ENCODE measurements at places on chromosomes 7 and 10.

DNA sequence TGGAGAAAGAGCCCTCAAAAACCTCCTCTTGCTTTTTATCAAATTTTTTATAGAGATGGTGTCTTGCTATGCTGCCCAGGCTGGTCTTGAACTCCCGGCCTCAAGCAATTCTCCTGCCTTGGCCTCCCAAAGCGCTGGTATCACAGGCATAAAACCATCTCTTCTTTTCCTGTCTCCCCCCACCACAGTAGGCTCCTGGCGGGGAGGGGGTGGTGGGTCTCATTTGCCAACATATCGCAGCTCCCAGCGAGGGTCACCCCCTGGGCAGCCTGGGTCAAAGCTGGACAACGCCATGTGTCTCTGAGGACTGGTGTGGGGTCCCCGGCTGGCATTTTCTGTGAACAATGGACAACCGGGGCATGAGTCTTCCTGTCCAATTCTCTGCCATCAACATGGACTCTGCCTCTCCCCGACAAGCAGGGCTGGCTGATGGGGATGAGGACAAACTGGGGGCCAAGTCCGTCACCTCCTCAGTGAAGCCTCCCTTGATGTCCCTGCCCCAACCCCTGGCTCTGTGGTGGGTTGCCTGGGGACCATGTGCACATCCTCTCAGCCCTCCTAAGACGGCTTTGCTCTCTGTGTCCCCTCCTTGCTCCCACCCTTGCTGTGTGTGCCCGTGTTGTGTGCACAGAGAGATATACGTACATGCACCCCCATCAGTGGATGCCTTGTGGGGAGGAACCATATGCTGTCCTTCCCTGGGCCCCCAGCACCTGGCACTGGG lies 86.4 kb upstream of the GNA12 start:
- no peak for DNase-seq

GRCh38 chr7:91127959-91128358 lies 136.3 kb upstream of the FZD1 start:
- DNase-seq: no peak

- no peak for DNase-seq
These were observed 139.5 kb upstream of the STK17A start for GRCh38 chr7:43443381-43443780.

GRCh38 chr7:82289152-82289535 lies 154.4 kb downstream of the CACNA2D1 start:
- no peak for DNase-seq

DNA sequence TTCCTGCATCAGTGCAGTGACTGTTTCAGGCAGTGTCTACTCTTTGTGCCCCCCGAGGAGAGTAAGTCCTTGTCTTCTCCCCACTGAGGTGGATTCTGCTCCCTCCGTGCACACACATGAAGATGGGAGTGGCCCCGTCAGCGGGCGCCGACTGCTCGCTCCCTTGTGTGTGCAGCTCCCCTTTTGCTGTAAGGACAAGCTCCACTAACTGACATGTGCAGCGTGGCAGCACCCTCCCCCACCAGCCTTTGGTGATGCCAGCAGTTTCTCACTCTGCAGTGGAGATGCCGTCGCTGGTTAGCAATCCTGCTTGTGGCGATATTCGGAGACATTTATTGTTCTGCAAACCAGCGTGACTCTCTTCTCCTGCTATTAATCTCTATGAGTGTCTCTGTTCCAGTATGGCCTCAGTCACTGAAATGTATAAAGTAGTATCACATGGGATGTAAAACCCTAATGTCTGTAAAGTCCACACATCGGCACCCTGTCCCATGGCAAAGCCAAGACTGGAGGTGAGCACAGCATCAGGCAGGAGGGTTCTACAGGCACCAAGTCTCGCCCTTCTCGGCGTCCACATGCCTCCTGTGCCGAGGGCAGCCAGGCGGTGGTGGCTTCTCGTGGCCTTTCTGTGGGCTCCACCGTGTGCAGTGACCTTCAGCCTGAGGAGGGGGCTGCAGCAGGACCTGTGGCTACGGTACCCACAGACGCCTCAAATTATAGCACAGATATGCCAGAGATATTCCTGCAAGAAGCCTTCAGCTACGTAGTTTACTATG lies 202.7 kb downstream of the EBF3 start:
- DNase-seq: no peak

GRCh38 chr10:69861251-69862240 lies 59.8 kb downstream of the COL13A1 start:
- no peak for DNase-seq

DNA sequence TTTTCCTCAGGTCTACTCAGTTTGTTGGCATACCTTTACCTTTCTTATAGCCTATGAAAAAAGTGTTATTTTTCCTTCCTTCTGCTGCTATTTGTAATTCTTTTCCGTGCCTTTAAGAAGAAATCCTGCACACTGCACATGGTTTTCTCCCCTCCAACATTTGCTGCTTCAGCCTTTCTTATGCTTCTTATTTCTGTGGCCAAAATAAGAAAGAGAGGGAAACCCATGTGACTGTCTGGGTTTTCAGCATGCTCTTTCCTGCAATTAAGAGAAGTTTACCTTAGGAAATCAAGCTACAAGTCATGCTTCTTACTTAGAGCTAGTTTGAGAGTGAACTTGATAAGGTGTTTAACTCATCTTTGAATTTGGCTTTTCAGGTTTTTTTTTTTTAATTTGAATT lies 11.0 kb downstream of the TBC1D12 start:
- no peak for DNase-seq

DNA sequence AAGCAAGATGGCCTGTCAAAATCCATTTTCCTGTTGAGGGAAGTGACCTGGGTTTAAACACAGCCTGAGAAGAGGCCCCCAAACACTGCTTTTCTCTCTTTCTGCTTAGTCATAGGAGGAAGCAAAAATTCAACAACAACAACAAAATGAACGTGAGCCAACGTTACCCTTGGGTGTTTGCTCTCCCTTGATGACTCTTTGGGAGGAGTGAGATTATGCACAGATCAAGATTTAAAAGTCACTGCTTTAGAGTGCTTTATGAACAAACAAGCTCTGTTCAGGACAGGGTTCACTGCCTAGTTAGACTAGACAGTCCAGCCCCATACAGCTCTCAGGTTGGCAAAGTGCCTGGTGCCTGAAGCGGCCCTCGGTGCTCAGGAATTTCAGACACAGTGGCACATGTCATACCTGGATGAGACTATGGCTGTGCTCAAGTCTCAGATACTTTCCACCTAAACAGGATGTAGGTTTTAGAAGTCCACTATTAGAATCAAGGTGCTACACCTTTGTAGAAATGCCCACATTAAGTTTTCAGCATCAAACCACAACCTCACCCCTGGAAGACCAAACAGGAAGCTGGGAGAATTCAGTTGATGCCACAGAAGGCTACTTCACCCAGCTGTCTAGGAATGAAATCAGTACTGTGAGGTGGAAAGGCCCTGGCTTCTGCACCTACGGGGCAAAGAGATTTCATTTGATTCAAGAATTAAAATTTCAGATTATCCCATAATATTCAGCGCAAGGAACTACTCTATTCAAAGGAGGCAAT lies 38.7 kb downstream of the DENND11 start:
- DNase-seq: no peak

- DNase-seq: no peak
These were observed 74.0 kb upstream of the VWDE start for GRCh38 chr7:12477620-12478019.

DNA sequence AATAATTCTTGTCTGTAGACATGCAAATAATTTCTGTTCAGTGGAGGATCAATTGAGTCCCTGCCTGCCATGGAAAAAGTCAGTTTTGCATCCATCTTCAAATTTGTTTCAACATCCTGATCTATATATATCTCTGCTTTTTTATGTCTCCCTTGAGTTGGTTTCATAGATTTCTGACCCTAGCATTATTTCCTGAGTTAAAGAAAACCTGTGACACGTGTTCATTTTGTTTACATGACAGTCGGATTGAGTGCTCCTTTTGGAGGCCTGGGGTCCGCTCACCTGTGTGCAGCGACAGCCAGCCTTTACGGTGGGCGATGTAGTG lies 674 bp downstream of the MRPS24 start:
- no peak for DNase-seq

DNA sequence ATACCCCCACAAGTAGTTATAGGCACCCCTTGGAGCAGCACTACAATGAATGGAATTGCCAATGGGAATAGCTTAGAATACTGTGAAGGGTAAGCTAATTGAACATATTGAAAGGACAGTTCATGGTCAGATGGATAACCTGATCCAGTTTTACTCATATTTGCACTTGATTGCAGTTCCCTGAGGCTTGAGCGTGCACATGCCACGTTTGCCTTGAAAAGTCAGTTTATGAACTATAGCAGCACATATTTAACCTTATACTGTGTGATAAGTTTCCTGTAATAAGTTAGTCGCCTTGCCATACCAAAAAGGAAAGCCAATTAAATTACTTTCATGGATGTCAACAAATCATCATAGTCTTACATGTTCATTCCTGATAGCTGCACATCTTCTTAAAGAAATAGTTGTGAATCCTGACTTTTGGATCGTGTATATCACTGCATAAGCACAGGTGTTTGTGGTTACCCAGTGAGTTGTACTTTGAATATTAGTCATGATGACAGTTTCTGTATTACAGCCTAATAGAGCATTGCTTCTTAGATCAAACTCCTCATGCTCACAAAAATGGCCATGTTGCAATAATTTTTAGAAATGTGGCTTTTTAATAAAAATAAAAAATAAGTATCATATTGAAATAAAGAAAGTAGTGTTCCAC lies 21.6 kb downstream of the DNTT start:
- DNase-seq: no peak

DNA sequence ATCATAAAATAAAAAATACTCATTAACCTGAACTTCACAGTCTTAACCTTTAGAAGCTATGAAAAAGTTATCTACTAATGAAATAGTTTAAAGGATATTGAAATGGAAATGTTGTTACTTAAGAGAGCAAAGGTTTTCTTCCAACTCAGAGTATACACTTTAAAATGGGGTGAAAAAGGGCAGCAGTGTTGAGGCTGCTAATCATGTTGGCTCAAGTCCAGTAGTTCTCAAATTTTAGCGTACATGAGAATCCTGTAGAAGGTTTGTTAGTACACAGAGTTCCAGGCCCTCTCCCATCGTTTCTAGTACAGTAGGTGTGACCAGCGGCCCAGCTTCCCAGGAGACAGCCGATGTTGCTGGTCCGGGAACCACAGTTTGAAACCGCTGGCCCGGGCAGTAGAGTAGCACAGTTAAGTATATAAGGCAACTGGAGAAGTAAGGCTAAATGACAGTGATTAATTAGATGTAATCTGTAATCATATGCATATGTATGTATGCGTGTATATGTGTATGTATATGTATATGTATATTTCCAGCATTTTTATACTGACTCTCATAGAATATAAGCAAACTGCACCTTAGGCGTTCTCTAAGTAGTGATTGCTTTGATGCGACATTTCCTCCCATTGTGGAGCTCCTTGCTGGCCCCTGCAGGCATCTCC lies 147.2 kb upstream of the PRR15 start:
- DNase-seq: no peak

DNA sequence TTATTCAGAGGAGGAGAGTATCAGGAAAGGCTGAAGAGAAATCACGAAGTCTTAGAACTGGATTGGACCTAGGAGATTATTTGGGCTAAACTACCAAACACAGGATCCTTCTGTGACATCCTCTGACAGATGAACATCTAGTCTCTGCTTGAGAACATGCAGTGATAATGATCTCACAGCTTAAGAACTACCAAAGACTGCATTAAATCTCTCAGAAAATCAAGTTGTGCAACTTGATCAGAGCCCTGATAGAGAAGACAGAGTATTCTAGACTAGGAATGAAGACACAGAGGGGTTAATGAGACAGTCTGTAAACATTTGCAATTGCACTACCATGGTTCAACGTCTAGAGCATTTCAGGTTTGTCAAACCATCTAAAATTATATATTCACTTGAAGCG lies 37.1 kb upstream of the AGBL3 start:
- no peak for DNase-seq

DNA sequence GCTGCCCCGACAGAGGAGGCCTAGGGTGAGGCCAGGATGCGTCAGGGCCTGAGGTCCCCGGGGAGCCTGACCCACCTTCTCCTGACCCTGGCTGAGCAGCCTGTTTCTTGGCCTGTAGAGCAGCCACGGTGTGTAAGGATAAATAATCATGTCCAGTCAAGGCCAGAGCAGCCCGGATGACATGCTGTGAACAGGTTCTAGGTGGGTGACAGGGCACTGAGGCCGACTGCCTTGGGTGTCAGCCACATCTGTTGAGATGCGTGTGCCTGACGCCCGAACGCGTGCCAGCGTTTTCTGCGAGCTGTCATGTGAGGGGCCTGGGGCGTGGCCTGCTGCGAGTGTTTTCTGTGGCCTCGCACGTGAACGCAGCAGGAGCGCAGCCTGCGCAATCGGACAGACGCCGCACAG lies 118.3 kb downstream of the FAM53B start:
- no peak for DNase-seq

DNA sequence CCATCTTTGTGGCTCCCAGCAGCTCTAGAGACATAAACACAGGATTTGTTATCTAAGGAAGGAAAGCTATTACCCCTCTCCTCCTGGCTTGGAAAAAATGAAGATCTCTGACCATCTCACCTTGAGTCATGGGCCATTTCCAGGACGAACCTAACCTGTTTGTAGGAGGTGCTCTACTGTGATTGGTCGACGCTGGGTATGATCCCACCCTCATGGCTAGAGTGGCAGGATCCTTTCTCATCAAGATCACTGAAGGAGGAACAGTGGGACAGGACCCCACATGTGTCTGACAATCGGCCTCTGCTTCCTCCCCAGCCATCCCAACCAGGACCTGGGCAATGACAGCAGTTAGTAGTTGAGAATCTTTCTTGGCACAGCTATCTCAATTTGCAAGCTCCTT lies 144.1 kb downstream of the EMX2 start:
- DNase-seq: no peak

GRCh38 chr10:101956117-101956516 lies 99.9 kb downstream of the ARMH3 start:
- DNase-seq: no peak

DNA sequence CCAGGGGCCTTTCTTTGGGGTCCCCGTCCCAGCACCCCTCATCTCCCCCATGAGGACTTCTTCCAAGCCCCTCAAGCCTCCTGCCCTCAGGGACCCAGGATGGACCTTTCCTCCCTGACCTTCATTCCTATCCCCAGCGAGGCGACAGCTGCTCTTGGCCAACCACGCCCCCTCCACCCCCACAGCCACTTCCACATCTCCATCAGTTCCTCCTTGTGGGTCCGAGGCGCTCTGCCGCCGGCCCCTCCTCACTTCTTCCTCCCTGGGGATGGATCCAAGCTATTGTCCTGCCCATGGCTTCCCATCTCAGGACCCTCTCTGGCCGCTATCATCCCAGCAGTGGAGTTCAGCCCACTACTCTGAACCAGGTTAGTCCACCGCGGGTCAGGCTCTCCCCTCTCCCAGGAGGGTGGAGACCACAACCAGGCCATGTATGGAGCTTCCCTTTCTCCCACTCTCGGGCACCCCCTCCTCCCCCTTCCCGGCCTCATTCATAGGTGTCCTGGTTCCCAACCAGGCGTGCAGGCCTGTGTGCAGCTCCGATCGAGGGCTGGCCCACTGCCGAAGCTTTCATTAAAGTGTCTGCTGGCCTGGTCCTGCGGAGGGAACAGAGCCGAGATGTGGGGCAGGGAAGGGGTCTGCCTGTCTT lies 1.7 kb upstream of the SH2B2 start:
- no peak for DNase-seq

DNA sequence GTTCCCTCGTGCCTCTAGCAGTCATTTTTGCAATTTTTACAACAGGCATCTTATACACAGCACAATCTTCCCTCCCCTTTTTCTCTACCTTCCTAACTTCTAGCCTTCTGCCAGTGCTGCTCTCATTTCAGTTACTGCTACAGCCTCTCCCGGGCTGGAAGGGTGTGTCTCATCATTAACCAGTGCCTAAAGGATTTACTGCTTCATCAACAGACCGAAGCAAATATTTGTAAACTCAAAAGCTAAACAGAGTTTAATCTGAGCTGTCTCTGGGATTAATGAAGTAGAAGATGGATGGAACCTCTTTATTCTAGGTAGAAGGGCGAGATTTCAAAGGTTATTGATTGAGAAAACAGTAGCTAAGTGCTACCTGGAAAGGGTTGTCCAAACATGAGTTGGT lies 94.3 kb downstream of the PRPF18 start:
- no peak for DNase-seq

All from stimulated activated CD4-positive, alpha-beta T cell treated with anti-CD3 and anti-CD28 coated beads, Interleukin-2, amount 100 ng/mL, for 24 hours (primary cell).